ENCODE measurements at places on chromosomes 1 and 21.

DNA sequence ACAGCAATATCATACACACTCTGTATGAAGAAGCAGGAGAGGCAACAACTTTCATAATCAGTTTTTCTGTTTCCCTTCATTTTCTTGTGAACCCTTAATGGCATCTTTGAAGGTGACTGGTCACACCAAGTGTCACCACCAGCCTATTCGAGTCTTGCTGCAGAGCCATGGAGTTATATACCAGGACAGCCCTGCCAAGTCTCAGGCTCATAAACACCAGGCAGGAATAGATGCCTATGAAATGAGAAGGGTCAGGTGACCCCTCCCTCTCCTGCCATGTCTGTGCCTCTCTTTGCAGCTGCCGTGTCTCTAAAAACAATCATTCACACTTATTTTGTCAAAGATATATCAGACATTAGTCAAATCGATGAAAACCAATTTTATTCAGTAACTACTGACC is 28.0 kb downstream of the NECAP2 start:
- DNase-seq: no peak

GRCh38 chr1:202230939-202231645 is 37.5 kb downstream of the LGR6 start:
- DNase-seq: no peak

DNA sequence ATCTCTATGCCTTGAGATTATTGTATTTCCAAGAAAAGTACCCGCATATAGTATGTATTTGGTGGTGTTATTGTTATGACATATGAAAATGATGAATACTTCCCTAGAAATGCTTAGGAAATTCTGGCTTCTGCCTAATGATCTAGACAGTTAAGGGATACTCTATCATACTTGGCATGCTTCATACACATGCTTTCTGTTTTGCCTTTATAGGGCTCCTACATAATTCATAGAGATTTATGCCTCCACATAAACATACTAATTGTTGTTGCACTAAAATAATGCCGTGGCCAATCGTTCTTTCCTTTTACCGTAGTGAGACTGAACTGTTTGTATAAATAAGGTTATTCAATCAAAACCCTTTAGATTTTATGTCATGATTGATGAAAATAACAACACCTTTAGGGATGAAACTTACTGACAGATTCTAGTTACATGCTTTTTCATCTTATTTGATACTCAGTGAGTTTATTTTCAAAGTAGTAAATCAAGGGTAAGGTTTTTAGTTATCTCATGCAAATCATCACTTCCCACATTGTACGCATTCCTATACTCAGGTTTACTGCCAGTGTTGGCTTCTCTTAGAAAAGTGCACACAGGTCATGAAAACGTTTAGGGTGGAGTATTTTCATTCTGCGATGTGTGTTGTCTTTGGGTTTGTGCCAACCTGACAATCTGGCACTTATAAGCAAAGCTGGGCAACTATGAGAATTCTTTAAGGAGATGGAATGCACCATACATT is 40.5 kb upstream of the SCYL3 start:
- DNase-seq: no peak

GRCh38 chr1:116415699-116416533 is 42.9 kb downstream of the ATP1A1 start:
- DNase-seq: no peak

- no peak for DNase-seq
Observed at GRCh38 chr1:226974544-226975258, 34.6 kb downstream of the COQ8A start.

DNA sequence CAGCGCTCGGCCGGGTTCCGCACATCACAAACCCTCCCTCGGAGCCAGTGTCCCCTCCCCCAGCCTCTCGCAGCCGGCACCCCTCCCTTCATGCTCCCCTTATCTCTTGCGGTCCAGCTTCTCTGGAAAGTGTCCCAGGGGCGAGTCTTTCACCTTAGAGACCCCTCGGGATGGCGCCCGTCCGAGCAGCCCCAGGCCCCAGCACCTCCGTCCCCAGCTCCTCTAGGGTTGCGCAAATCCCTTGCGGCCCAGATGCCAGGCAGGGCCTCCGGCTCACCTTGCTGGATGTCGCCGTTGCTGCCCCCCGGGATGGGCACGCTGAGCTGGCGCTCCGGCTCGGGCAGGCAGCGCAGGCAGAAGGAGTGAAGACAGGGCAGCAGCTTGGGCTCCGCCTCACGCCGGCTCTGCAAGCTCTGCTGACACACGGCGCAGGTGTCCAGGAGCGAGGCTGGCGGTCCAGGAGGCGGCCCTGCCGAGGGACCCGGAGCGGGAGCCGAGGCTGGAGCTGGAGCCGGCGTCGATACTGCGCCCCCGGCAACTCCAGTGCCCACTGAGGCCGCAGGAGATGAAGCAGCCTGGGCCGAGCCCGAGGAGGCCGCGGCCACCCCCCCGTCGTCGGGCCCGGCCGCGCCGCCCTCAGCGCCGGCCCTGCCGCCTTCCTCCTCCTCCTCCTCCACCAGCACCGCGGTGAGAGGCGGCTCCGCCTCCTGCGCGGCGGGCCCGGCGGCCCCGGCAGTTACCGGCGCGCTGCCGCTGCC is 550 bp downstream of the TRIM33 start:
- DNase-seq: no peak

DNA sequence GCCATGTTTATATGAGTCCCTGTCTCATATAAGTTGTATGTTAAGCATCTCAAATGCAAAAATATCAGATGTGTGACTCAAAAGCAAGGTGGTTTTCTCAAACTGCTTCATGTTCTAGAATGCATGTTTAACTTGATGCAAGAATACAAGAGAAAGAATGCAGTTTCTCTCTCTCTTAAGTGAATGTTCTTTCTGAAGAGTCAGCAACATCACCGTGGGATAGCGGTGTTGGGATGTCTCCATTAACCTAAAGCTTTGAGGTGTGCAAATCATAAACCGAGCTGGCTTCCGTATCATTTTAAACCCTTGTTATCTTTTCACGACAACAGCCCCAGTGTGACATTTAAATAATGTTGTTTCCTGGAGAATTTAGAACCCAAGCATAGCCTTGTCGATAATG is 48.4 kb upstream of the TARBP1 start:
- DNase-seq: no peak

- DNase-seq: no peak
Observed at GRCh38 chr21:42118901-42119300, 47.8 kb downstream of the UMODL1 start.

DNA sequence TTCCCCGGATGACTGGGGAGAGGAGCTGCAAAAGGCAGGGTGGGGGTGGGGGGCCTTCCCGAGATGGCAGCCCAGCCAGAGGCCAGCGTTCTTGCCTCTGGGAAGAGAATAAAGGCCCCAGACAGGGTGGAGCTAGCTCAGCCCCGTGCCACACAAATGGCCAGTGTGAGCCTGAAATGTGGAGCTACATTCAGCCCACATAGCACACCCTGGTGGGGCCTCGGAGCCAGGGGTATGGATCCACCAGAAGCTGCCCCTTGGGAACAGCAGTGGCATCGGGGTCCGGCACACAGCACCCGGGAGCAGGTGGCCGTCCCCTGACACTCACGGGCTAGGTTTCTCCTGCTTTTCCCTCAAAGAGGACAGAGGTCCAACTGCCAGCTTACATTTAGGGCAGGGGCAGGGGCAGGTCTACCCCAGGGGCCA is 93.9 kb downstream of the PDE9A start:
- DNase-seq: no peak

- no peak for DNase-seq
Observed at GRCh38 chr1:241518476-241519307, 863 bp downstream of the FH start.

DNA sequence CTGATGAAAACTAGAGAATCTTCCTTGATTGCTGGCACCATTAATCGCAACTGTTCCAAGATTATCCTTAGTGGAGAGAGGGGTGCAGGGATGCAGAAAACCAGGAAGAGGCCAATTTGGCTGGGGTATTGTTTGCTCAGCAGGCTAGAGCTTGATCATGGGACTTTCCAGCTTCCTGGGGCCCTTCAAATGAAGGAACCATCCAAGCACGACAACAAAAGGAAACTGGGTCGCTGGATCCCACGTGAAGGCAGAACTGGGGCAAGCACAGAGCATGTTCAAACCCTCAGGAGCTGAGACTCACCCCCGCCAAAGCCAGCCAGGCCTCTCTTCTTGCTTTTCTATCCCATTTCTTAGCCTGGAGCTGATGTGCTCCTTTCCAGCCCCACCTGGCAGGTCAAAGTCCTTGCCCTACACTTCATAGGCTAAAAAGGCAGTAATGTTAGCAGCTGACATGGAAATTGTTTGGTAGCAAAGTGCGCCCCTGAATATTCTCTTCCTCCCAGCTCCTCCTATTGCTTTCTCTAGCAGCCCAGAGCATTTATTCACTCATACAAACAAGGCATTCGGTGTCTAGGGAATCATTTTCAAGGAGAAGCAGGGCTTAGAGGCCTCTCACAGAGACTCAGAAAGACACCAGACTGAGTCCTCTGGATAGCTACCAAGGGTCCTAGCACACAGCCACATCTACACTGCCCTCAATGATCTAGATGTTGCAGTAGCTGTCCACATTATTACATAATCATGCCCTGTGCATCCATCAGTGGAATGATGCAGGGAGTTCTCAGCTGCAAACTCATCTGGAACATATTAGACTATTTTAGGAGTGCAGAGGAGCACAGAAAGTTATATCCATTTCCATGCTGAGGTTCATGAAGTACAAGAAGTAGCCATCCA is 11.5 kb downstream of the KCNA2 start:
- DNase-seq: no peak

- no peak for DNase-seq
Observed at GRCh38 chr1:119747451-119747850, 21.3 kb downstream of the HMGCS2 start.

DNA sequence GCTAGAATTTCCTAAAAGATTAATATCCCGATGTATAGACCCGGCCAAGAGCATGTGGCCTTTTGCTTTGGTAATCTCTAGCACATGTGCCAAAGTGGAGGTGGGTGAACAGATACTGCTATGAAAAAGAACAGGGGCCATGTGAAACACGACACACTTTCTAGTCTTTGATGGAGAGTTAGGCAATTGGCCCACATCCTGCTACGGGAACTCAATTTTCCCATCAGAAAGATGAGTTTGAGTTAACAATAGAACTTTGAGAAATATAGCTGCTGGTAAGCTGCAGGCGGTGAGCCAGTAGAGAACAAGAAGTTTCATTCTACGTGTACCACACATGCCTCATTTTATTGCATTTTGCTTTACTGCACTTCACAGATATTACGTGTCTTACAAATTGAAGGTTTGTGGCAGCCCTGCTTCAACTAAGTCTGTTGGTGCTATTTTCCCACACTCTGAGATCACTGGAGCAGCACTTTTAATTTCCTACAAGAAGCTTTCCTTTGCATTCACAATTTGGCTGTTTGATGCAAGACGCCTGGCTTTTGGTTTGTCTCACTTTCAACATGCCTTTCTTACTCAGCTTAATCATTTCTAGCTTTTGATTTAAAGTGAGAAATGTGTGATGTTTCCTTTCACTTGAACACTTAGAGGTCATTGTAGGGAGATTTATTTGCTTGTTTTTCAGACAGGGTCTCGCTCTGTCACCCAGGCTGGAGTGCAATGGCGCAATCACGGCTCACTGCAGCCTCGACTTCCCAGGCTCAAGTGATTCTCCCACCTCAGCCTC is 46.3 kb downstream of the HTR6 start:
- DNase-seq: no peak

DNA sequence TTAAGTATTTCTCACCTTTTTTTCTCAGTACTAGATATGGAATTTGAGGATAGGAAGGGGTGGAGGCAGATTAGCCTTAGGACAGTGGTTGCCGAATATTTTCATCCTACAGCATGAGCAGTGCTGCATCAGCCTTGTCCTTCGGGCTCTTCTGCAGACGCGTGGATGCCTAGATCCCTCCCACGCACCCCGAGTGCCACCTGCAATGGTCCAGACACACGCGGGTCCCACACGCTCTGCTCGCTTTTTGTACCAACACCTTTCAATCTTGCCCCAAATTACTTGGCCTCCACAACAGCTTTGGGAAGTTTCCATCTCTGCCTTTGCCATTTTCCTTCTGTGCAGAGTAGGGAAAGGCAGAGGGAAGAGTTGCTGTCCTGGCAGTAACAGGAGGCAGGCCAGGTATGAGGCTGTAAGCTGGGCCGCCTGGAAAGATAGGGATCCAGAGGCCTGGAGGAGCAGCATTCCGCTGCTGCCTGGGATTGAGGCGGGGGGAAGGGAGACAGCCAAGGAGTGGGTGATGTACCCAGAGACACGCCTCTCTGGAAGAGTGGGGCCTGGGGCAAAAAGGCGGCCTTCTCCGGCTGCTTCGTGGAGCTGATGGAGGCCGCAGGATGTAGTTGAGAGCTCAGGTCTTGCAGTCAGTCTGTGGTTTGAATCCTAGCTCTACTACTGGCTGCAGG is 467.7 kb downstream of the KIF26B start:
- DNase-seq: no peak

GRCh38 chr1:199081739-199082138 is 442.9 kb downstream of the PTPRC start:
- no peak for DNase-seq

- DNase-seq: no peak
Observed at GRCh38 chr1:29176576-29176975, 5.1 kb downstream of the SRSF4 start.

DNA sequence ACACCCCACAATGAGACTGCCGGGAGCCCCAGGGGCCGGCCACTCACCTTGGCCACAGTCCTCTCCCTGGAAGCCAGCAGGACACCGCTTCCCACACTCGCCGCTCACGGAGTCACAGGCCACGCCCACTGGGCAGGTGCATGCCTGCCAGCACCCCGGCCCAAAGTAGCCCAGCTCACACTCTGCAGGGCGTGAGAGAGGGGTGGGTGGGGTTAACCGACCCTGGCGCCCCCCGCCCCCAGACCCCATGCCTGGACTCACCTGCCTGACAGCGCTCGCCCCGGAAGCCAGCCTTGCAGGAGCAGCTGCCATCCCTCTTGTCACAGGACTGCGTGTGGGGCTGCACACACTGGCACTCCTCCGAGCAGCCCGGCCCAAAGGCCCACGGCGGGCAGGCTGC is 50.7 kb downstream of the ARHGEF16 start:
- DNase-seq: no peak

DNA sequence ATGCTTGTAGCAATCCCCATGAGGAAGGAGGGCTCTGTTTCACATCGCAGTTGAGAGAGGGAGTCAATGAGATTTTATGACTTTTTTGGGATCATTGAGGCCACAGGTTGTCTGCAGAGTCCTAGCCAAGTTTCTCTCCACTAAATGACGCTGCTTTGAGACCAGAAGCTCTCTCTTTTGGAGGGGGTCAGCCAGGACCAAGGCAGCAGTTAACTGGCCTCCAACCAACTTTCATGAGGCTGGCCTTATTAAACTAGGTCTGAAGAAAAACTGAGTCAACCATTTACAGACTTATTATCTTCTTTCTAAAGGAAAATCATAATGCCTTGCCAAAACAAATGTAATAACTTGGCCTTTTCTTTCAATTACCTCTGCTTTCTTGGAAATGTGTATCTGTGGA is 8.6 kb downstream of the WLS start:
- no peak for DNase-seq

DNA sequence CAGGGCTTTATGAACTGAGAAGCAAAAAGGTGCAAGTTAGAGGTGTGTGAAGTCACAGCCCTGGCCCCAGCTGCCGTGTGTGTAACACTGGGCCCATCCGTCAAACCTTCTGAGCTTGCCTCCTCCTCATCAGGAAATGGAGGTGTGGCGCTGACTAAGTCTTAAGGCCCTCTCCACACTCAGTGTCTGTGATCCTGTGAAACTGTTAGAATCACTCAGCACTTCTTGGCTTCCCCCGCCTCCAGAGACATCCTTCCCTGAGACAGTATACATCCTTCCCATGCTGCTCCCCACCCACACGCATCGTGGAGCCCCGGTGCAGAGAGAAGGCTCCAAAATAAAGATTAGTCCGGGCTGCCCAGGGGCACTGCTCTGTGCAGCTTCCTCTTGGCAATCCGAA is 33.3 kb downstream of the LRP8 start:
- DNase-seq: no peak

Measured in NCI-H1694 (cell line).